ENCODE measurements at places on chromosomes 1 and 21.

DNA sequence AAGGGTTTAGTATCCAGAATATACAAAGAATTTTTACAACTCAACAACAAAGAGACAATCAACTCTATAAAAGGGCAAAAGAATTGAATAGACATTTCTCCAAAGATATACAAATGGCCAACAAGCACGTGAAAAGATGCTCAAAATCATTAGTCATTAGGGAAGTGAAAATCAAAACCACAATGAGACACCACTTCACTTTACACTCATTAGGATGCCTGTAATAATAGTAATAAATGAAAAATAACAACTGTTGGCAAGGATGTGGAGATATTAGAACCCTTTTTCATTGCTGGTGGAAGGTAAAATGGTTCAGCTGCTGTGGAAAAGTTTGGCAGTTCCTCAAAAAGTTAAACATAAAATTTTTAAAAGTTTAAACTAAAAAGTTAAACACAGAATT, 7.0 kb upstream of the ABCD3 start:
- no peak for DNase-seq

GRCh38 chr21:17708522-17709265, 96.0 kb upstream of the BTG3 start:
- no peak for DNase-seq

DNA sequence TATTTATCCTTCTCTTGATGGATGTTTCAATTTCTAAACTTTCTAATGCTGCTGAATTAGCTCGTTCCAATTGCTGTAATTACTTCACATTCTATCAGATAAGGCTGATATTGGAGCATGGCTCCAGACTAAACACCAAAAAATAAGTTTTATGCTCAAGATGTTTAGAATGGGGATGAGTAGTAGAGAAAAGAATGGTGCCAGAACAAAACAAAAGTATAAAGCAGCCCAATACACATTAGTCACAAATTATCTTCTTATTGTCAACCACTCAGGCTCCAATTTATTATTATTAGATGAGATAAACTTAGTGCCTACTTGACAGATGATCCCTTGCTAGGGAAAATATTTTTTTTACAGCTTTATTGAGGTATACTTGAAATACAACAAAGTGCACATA, 21.8 kb downstream of the ATPAF1 start:
- DNase-seq, result no peak

DNA sequence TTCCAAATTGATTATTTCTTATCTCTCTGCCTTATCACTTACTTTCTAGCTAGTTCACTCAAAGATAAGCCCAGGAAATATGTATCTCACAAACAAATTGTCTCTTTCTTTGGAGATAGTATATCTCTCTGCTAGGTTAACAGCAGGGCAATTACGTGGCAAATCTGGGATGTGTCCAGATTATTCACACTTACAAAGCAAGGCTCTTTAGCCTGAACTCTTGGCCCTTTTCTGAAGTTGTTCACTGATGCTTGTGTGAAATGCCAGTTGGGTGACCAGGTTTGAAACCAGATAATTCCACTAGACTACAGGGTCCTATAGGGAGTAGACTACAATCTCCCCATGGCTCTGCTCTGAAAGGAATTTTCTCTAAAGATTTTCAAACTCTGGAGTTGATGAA, 30.8 kb upstream of the FAM78B start:
- DNase-seq, result no peak

GRCh38 chr1:19698181-19698580, 33.5 kb downstream of the HTR6 start:
- DNase-seq, result no peak

DNA sequence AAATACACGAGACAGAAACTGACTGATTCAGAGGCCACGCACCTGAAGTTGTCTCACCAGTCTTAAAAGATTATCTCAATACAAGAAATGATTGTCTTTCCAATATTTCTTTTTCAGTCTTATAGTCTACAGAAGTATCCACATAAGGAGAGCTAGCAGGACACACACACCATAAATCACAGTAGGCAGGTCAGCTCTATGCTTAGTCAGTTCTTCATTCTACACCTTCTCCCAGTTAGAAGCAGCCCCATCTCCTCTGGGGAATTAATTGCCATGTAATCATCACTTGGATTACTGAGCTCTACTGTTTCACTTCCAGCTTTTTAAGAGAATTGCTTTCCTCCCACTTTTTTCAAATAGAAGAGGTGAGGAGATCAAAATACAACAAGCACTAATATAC, 59.6 kb downstream of the SMYD3 start:
- DNase-seq, result no peak

DNA sequence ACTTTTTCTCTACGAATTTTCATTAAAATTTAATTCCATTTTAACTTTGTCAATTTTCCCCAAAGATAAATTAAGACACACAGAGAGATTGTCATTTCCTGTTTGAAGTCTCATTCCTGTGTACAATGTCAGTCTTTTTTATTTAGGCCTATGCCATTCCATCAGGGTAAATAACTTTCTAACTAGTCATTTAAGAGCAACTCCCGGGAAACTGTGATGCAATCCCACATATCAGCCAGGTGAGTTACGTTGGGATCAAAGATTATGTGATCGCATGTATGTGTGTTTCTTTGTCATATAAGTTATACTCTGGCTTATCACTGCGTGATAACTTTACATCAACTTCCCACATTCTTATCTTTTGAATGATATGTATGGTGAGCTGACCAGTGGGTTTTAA, 86.1 kb upstream of the S1PR1 start:
- no peak for DNase-seq

DNA sequence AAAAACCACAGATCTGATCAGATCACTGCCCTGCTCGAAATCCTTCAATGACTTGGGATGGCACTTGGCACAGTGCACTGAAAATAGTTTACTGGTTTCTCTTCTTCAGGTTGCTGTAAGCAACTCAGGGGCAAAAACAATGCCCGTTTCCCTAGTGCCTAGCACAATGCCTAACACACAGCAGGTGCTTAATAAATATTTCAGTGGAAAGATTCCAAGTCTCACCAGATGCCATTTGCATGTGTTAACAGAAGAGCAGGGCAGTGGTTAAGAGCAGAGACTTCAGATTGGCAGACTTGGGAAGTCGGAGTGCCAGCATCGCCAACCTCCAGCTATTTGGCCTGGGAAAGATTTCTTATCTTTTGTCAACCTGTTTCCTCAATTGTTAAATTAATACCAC, 10.9 kb upstream of the METTL25B start:
- no peak for DNase-seq

DNA sequence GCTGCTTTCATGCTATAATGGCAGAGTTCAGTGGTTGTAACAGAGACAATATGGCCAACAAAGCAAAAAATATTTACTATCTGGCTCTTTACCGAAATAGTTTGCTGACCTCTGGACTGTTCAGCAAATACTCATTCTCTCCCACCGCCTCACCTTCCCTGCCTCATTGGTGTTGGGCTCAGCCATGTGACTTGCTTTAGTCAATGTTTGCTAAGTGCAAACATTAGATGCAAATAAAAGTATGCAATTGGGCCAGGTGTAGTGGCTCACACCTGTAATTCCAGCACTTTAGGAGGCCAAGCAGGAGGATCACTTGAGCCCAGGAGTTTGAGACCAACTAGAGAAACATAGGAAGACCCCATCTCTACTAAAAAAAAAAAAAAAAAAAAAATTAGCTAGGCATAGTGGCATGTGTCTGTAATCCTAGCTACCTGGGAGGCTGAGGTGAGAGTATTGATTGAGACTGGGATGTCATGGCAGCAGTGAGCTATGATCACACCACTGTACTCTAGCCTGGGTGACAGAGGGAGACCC, 55.1 kb downstream of the RPL5 start:
- DNase-seq, result no peak

GRCh38 chr1:31027693-31028526, 37.6 kb downstream of the PUM1 start:
- no peak for DNase-seq

DNA sequence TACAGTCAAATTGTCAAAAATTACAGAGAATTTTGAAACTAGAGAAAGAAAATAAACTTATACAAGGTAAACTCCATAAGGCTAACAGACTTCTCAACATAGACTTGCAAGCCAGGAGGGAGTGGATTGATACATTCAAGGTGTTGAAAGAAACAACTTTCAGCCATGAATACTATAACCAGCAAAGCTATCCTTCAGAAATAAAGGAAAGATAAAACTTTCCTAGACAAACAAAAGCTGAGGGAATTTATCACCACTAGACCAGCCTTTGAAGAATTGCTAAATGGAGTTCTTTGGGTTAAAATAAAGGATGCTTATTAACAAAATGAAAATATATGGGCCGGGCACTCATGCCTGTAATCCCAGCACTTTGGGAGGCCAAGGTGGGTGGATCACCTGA, 52.7 kb downstream of the C1orf185 start:
- no peak for DNase-seq

- no peak for DNase-seq
Observed at GRCh38 chr1:1204425-1204920, 1.9 kb downstream of the TNFRSF18 start.

DNA sequence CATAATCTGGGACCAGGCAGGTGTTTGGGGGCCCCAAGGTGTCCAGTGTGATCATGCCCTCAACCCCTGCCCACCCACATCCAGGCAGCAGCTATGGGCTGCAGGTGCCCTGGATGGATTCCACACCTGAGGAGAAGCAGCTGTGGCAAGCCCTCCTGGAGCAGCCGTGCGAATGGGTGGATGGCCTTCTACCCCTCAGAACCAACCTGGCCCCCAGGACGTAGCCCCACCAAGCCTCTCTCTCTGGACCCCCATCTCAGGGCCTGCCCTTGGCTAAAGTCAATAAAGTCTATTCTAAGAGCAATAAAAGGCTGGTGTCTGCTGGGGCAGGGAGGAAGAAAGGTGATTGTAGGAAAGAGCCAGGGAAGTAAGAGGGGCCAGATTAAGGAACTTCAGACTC, 11.8 kb downstream of the SYTL1 start:
- DNase-seq, result no peak

DNA sequence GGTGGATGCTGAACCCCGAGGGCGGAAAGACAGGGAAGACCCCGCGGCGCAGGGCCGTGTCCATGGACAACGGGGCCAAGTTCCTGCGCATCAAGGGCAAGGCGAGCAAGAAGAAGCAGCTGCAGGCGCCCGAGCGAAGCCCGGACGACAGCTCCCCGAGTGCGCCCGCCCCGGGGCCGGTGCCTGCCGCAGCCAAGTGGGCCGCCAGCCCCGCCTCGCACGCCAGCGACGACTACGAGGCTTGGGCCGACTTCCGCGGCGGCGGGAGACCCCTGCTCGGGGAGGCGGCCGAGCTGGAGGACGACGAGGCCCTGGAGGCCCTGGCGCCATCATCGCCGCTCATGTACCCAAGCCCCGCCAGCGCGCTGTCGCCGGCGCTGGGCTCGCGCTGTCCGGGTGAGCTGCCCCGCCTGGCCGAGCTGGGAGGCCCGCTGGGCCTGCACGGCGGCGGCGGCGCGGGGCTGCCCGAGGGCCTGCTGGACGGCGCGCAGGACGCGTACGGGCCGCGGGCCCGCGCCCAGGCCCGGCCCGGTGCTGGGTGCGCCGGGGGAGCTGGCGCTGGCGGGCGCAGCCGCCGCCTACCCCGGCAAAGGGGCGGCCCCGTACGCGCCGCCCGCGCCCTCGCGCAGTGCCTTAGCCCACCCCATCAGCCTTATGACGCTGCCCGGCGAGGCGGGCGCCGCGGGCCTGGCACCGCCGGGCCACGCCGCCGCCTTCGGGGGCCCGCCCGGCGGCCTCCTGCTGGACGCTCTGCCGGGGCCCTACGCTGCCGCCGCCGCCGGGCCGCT, 20.7 kb downstream of the FOXO6 start:
- no peak for DNase-seq

DNA sequence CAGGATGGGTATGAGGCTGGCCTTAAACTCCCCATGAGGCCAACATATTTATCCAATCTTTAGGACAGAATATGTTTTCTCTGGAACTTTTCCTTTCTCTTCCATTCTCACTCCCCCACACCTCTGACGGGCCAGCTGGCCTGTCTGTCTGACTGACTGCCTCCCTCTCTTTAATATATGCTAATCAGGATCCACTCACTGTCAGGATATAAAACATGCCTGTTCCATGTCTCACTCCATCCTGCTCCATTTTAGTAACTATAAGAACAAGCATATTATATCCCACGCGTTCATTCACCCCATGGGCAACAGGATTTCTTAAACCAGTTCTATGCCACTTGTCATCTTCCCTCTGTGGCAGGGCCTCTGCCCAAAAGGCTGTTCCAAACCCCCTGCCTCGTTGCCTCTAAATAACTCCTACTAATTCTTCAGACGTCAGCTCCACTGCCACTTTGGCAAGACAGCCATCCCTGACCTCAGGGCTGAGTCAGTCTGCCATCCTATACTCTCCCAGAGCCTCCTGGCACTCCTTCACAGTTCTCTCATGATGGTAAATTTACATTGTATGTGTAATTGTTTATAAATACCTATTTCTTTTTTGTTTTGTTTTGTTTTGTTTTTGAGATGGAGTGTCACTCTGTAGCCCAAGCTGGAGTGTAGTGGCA, 84.3 kb upstream of the SPATA6 start:
- DNase-seq, result no peak

DNA sequence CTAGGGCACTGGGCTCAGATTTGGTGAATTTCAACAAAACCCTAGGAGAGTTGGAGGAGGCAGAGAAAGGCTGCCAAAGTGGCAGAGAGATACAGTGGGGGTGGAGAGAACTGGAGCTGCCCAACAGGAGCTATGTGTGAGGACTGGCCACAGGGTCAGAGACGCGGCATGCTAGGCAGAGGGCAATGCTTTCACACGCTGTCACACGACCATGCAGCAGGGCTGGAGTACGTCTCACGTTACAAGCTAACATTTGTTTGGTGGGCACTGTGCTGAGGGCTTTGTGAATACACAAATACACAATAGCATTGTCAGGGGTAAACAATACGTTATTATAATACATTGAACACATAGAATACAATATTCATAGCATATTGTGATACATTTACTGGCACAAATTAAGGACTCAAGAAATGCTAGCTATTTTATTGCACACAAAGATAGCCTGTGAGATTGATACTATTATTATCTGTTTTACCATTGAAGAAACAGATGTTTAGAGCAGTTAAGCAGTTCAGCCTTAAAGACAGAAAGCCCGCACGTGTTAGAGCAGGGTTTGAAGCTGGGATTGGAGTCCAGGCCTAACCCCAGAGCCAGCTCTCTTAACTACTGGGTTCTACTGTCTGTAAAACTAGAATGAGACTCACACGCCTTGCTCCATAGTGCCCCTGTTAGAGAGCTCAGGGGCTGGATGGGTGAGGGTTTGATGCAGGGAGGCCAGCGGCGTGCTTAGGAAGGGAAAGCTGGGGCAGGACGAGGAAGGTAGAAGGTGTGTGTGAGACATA, 4.5 kb downstream of the RAB7B start:
- DNase-seq, result no peak

DNA sequence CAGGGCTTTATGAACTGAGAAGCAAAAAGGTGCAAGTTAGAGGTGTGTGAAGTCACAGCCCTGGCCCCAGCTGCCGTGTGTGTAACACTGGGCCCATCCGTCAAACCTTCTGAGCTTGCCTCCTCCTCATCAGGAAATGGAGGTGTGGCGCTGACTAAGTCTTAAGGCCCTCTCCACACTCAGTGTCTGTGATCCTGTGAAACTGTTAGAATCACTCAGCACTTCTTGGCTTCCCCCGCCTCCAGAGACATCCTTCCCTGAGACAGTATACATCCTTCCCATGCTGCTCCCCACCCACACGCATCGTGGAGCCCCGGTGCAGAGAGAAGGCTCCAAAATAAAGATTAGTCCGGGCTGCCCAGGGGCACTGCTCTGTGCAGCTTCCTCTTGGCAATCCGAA, 33.3 kb downstream of the LRP8 start:
- no peak for DNase-seq

Data from stimulated activated CD8-positive, alpha-beta memory T cell treated with anti-CD3 and anti-CD28 coated beads, Interleukin-4, amount 100 ng/mL, for 1 hour (primary cell).